ENCODE measurements at places on chromosomes 11 and 22.

- DNase-seq: no peak
These were observed 63.2 kb downstream of the SGSM3 start for GRCh38 chr22:40433416-40434090.

- DNase-seq: no peak
These were observed 110.7 kb downstream of the CACNA1I start for GRCh38 chr22:39681038-39681861.

DNA sequence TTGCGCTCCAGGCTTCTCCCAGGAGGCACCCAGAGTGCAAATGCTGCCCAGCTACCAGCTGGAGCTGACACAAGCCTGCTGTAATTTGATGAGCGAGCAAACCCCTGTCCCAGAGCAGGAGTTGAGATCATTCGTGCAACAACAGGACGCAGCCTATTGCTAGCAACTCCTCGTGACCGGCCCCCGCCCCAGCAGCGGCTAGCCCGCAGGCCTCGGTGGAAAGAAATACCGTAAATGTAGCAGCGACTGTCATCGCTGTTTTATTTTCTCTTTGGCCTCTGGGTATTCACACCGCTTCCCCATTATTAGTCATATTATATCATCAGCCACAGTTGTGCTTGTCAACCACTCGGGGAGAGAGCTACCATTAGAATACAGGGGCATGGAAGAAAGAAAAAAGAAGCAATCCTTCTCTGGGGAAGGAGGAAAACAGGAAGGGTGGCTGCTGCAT, 59.2 kb upstream of the ATXN10 start:
- DNase-seq: no peak

DNA sequence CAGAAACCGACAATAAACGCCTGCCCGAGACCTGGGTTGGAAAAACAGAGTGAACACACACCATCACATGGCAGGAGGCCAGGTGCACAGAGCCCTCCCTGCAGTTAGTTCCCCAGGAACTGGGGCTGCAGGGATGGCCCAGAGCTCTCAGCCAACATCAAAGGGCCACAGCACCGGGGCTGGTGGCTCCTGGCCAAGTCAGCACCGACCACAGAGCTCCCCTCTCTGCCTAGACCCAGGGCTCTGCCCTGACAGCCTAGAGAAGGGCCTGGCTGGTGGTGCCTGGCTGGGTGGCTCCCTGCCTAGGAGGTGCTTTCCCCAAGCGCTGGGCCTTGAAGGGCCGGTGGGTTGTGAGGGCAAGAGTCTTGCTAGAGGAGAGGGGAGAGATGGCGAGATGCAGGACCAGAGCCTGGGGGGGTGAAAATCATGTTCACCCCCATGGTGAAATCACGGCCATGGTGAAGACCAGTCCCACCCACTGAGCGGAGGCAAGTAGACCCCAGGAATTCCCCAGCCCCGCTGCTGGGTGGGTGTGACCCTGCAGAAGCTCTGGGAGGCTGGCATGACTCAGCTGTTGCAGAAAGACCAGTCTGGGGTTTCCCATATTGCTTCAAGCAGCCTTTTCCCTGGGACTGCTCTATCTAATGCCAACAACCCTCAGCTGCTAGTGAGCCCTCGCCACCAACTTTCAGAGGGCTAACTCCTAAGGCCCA, 7.2 kb upstream of the BID start:
- no peak for DNase-seq

DNA sequence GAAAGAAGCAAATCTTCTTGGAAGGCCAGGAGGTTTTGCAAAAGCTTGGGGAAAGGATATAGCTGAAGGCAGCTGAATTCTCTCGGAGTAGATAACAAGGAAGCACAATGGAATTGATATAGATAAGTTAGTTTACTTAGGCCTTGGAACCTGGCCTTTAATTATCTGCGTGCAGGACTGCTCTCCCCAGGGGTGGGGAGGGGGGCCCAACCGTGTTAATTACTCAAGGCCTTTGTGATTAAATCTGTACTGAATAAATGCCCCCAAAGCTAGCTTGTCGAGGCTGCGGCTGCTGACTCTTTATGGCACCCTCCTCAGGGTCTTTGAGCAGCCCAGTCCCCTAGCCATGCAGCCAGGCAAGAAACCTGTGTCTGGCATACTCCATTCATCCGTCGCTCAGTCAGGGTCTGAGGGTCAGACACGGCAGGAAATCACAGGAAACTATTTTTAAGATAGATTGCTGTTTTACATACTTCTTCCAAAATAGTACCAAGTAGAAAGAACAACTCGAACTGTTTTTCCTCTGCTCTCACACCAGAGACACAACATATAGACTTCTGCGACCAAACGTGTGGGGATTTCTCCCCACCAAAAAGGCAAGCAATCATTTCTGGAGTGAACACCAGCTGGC, 36.5 kb downstream of the MS4A2 start:
- no peak for DNase-seq
